Thymus (tissue), 14 donors: ENCODE measurements at places on chromosomes 2 and 18. TPM values are rescaled to one million over a fixed set of nuclear protein-coding genes. Genes with fewer than 3 reads are reported as not detected.

GRCh38 chr2:235235977-235236767 lies 257.7 kb upstream of the AGAP1 start:
- H3K4me3 ChIP-seq, result no peak overlapping the region
- H3K4me1 ChIP-seq, result no peaks in the 10 kb centered on the region
- no peaks in the 10 kb centered on the region for H3K36me3 ChIP-seq
- DNase-seq, result no peak
- H3K27ac ChIP-seq, result no peak overlapping the region

Gene SERPINB4
- 2.5 TPM for total RNA-seq

DNA sequence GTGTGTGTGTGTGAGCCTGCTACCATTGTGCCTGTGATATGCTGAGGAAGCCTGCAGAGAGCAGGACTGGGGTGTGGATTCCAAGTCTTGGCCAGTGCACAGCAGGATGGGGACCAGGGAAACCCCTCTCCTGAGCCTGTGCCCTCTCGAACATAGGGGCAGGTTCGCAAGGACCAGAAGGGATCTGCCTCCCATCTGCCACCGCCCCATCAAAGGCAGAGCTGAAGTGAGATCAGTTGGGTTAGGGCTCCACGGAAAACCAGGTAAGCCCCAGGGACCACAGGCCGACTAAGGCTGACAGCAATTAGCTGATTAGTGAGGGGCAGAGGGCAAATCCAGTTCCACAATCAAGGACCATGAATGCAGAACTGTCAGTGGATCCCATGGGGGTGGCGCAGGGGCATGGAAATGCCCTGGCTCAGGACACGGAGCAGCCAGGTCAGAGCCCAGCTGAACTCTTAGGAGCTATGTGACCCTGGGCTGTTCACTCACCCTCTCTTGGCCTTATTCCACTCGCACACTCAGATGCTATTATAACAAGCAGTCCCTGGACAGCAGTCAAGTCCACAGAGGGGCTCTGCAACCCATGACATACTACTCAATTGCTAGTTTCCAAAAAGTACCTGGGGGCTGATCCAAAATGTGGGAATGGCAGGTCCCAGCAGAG lies 84.2 kb upstream of the ID2 start:
- H3K27ac ChIP-seq, result no peak overlapping the region
- DNase-seq, result no peak
- no peaks in the 10 kb centered on the region for H3K27me3 ChIP-seq
- no peaks in the 10 kb centered on the region for H3K36me3 ChIP-seq

- H3K4me1 ChIP-seq, result no peaks in the 10 kb centered on the region
- no peaks in the 10 kb centered on the region for H3K36me3 ChIP-seq
- H3K27me3 ChIP-seq, result peaks cover 6% of the 10 kb centered on the region
- no peak overlapping the region for H3K4me3 ChIP-seq
- no peak for DNase-seq
Measured at GRCh38 chr2:174750923-174751441, 13.3 kb downstream of the CHRNA1 start.

DNA sequence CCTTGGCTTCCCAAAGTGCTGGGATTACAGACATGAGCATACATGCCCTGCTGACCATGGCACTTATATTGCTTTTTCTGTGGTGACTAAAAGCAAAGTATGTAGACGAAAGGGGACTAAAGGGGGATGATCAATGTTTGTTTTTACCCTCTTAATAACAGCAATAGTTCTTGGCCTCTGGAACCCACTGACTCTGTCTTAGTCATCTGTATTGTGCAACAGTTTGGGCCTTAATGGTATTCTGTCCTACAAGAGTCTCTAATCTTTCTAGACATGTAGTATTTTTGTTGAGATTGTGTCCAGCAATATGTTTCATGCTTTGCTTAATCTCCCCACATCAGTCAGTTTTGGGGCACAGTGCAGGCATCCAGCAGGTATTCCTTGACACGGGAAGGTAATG lies 359.9 kb upstream of the FANCL start:
- H3K36me3 ChIP-seq, result no peaks in the 10 kb centered on the region
- H3K27me3 ChIP-seq, result no peaks in the 10 kb centered on the region
- no peaks in the 10 kb centered on the region for H3K4me1 ChIP-seq

Gene GLI2
- total RNA-seq, result 1.8 TPM

DNA sequence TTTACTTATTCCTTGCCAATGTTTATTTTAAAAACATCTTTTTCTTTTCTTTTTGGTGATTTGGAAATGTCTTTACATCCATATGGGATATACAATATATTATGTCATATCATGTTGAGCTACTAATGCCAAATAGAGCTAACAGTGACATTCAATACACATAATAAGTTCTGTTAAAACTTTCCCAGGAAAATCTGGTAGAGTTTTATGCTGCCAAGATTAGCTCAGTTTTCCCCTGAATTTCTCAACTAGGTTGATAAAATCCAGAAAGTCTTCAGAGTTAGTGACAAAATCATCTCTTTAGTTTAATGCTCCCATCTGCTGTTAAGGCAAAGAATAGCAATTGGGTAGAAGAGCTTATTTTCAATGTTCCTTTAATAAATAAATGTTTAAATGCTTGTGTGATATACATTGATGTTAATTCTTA lies 9.9 kb downstream of the COL3A1 start:
- no peaks in the 10 kb centered on the region for H3K4me1 ChIP-seq
- H3K27me3 ChIP-seq, result no peaks in the 10 kb centered on the region
- H3K4me3 ChIP-seq, result no peak overlapping the region
- H3K27ac ChIP-seq, result no peak overlapping the region

Gene CXCR1
- total RNA-seq, result 0.24 TPM

DNA sequence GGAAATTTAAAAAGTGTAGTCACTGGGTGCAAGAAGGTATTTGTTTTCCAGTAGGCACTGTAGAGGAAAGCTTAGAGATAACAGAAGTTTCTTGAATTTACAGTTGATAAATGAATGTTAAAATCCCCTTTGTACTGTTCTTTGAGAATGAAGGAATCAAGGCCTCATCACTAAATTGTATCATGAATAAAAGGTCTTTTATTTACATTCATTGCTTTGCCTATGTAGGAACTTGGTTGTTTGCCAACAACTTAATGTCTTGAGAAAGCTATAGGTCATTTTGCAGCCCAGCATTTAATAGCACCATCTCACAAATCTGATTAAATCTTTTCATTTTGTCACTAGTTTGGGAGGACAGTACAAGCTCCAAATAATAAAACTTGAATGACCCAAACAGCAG lies 213.9 kb upstream of the ITGA4 start:
- H3K36me3 ChIP-seq, result no peaks in the 10 kb centered on the region
- H3K4me1 ChIP-seq, result peaks cover 14% of the 10 kb centered on the region
- H3K4me3 ChIP-seq, result no peak overlapping the region

GRCh38 chr2:58594175-58594574 lies 353.1 kb upstream of the FANCL start:
- no peak overlapping the region for H3K27ac ChIP-seq
- H3K36me3 ChIP-seq, result no peaks in the 10 kb centered on the region
- H3K27me3 ChIP-seq, result no peaks in the 10 kb centered on the region
- no peak overlapping the region for H3K4me3 ChIP-seq
- DNase-seq, result no peak
- no peaks in the 10 kb centered on the region for H3K4me1 ChIP-seq

Gene GAREM2
- total RNA-seq, result 0.71 TPM

Gene TSN
- 48.0 TPM for total RNA-seq

DNA sequence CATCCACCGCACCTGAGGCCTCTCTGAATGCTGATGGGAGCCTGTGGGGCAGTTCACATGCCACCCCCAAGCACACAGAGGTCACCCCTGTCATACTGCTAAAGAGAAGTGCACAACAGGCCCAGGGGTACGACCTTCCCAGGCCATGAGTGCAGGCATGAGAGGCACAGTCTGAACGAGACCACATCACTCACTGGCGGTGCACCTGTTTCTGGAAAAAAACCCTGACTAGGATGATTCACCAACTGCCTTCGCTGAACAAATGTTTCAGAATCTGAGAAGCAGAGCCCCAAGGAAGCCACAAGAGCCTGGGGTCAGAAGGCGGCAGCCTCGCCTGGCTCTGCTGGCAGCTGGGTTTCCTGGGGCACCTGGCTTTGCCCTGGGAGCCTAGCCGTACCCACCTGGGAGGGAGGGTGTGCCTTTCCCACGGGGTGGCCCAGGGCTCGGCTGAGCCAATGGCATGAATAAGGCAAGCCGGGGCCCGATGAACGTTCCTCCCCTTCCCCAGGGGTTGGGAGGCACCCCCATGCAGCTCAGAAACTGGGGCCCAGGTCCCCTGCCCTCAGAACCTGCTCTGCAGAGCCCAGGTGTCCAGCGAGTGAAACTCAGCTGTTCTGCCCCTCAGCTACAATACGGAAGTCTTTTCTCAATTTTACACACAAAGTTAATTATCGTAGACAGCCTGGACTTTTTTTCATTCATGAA lies 73.8 kb downstream of the HDAC4 start:
- peak overlapping the region; percentile 17 for H3K4me3 ChIP-seq
- H3K27me3 ChIP-seq, result no peaks in the 10 kb centered on the region
- peaks cover 19% of the 10 kb centered on the region for H3K36me3 ChIP-seq

GRCh38 chr18:22257022-22257543 lies 87.7 kb downstream of the GATA6 start:
- no peak for DNase-seq
- no peaks in the 10 kb centered on the region for H3K36me3 ChIP-seq

Gene UGT1A3
- not detected for total RNA-seq

Gene NLRC4
- total RNA-seq, result 2.6 TPM
